NCI-H2171 (cell line): ENCODE measurements at places on chromosomes 3 and 15.

DNA sequence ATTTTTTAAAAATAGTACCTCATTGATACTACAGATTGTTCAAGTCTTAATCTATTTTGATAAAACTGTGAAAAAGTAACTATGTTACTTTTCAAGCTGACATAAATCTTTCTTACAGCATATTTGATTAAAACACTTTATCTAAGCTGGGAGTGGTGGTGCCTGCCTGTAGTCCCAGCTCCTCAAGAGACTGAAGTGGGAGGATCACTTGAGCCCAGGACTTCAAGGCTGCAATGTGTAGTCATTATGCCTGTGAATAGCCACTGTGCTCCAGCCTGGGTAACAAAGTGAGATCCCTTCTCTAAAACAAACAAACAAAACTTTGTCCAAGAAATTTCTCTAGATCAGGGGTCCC is 59.6 kb upstream of the NEDD4 start:
- no peak for DNase-seq

DNA sequence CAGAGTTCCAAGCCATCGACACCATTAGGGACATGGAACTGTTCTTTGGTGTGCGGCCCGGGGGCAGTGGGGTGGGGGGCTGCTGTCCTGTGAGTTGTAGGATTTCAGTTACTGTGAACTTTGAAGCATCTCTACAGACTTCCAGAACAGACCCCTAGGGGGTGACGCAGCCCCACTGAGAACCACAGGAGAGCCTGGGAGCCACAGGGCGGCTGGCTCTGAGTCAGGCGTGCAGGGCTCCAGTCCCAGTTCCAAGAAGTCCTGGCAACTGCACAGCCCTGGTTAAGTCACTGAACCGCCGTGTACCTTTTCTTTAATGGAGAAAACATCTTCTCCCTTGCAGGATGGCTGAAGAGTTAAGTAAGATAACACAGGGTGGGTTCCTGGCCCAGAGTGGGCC is 23.5 kb upstream of the LRTM1 start:
- no peak for DNase-seq

DNA sequence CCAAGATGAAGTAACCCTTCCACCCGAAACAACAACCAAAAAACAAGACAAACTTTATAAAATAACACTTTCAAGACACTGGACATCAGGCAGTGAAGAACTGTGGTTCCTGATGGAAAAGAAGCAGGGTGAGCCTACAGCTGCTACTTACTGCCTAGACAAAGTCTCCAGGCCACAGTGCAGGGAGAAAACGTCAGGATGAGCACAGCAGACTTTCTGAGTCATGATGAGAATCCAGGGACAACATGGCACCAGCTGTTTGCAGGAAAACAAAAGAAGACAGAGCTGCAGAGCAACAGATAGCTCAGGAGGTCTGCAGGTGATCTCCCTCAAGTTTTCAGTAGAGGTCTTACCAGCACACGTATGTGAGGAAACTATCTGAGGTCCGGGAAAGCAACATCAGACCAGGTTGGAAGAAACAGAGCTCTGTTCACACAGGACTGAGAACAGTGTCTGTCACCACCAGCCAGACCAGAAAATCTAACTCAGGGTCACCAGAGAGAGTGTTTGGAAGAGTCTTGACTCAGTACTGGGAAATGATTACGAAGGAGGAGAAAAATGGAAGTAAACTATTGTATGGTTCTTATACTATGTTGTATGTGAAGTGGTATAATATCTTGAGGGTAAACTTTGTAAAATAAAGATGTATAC is 108.9 kb downstream of the ANO10 start:
- DNase-seq = no peak

- no peak for DNase-seq
Observed at GRCh38 chr3:49566312-49566711, 12.0 kb downstream of the BSN start.

DNA sequence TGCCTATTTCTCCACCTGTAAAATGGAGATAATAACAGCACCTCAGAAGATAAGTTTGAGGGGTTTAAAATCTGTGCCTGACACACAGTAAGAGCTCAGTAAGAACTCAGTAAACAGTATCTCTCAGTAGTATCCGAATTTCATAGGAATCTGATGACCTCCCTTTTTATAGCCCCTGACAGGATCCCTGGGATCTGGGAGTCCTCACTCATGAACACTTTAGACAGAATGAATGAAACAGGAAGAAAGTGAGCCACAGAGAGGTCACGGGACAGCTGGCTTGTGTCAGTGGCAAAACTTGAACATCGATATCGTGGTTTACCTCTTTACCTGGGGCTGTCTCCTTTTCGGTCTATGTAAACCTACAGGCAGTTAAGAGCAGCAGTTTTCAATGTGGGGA is 51.2 kb downstream of the LRTM1 start:
- no peak for DNase-seq

- no peak for DNase-seq
Observed at GRCh38 chr3:12549971-12550760, 4.9 kb upstream of the MKRN2OS start.
